Camera-type eye (tissue), 1 donor: ENCODE measurements at places on chromosomes 12 and 14. TPM values are rescaled to one million over a fixed set of nuclear protein-coding genes. Genes with fewer than 3 reads are reported as not detected.

Gene ZNF385A
- total RNA-seq = 105 TPM

Gene PRH2
- not detected for total RNA-seq

Gene MIP
- 303 TPM for total RNA-seq

Gene RNASE7
- total RNA-seq = 0.55 TPM

Gene PCED1B
- 0.82 TPM for total RNA-seq

Gene AHNAK2
- 20.0 TPM for total RNA-seq

Gene SLC5A8
- total RNA-seq = 1.9 TPM

Gene EXOC3L4
- 0.16 TPM for total RNA-seq

Gene SUDS3
- 58.2 TPM for total RNA-seq

Gene ABHD12B
- 10.2 TPM for total RNA-seq

Gene FAM161B
- 16.5 TPM for total RNA-seq

Gene PRKAB1
- total RNA-seq = 42.2 TPM

Gene C1QL4
- 0.55 TPM for total RNA-seq

Gene STXBP6
- total RNA-seq = 13.9 TPM

Gene ACVRL1
- 47.7 TPM for total RNA-seq

Gene NPFF
- total RNA-seq = not detected

Gene LRRC10
- not detected for total RNA-seq

Gene AICDA
- total RNA-seq = 0.66 TPM

Gene KRT85
- 0.27 TPM for total RNA-seq

Gene KRT3
- 5.7 TPM for total RNA-seq

Gene SDSL
- 4.9 TPM for total RNA-seq

Gene DBX2
- total RNA-seq = 0.22 TPM

Gene GSC
- total RNA-seq = 2.0 TPM

Gene LRRIQ1
- 10.1 TPM for total RNA-seq

Gene NUP37
- 30.3 TPM for total RNA-seq

Gene GPR65
- total RNA-seq = 0.66 TPM

Gene TC2N
- total RNA-seq = 12.0 TPM

Gene IAPP
- total RNA-seq = not detected

Gene BICD1
- 49.5 TPM for total RNA-seq

Gene LRP6
- 110 TPM for total RNA-seq

Gene GALNT6
- total RNA-seq = 7.5 TPM

Gene MMP19
- total RNA-seq = 2.3 TPM

Gene HSPB8
- 26.3 TPM for total RNA-seq

Gene CLEC9A
- 0.27 TPM for total RNA-seq

Gene FSCB
- 0.11 TPM for total RNA-seq

Gene LBHD2
- not detected for total RNA-seq

Gene KRT80
- 1.6 TPM for total RNA-seq

Gene PAH
- 1.3 TPM for total RNA-seq

Gene SERPINA1
- 6.8 TPM for total RNA-seq

Gene ART4
- total RNA-seq = 0.44 TPM

Gene AVPR1A
- 25.7 TPM for total RNA-seq

Gene SYNDIG1L
- 0.60 TPM for total RNA-seq

Gene LMNTD1
- total RNA-seq = not detected

Gene NOVA1
- total RNA-seq = 45.1 TPM
